ENCODE measurements at places on chromosomes 11 and 22.

DNA sequence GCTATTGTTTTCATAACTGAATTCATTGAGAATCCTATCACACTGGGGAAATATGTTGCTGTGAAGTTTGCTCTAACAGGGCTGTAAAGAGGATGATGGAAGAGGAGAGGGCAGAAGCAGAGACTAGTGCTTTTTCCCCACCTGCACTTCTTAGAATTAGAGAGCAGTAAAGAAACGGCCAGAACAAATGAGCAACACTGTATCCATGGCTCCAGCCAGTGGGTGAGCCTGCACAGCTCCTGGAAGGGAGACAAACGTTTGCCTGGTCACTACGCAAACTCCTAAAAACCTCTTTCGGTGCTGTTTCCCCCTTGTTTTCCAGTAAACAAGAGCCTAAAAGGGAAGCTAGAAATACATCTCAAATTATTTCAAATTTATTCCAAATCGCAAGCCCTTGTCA, 22.2 kb upstream of the OR10D3 start:
- no peak for DNase-seq

DNA sequence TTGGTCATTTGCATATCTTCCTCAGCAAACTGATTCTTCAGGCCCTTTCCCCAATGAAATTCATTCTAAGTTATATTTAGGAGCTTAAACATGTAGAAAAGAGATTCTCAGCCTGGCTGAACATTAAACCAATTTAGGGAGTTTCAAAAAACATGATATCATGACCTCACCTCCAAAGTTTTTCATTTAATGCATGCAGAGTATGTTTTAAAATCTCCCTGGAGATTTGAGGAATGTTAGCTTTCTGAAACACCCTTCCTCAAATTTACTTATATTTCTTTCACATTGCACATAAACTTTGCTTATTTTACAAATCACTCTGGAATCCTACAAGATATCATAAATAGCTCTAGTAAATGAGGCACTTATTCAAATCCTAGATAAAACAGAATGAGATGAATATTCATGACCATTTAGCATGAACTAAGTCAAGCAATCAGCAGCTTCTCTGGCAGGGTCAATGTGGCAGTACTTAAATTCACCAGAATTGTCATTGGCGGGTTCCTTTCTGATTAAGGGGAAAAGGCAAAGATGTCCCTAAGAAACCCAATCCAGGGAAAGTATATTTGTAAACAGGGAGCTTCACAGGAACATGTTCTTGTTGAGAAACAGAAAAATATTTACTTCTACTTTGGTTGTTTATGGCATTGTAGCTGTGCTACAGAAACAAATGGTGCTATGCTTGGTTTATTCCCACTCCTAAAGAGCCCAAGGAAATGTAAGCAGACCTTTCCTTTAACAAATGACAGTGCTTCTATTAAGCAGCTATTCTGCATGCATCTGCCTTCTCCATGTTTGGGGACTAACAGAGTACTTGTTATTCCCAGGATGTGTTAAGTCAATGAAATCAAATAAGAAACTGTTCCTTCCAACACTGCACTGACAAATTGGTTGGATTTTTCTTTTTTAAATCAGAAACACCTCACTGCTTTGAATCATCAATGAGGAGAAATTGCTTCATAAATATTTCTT, 162.3 kb downstream of the C11orf87 start:
- no peak for DNase-seq

- no peak for DNase-seq
These were observed 13.5 kb downstream of the KCNC1 start for GRCh38 chr11:17748044-17748443.

- DNase-seq: no peak
These were observed 34.6 kb upstream of the ANO1 start for GRCh38 chr11:70043482-70043881.

GRCh38 chr22:26169315-26170111, at the start of gene SEZ6L:
TSS of gene SEZ6L (plus strand) at chr22:26169462. CDS start at chr22:26169670, 208 bp downstream.
- DNase-seq: no peak

- no peak for DNase-seq
These were observed 22.5 kb upstream of the DAGLA start for GRCh38 chr11:61657566-61658290.
